Heart right ventricle (tissue), 16 donors: ENCODE measurements at places on chromosomes 5 and 9.

DNA sequence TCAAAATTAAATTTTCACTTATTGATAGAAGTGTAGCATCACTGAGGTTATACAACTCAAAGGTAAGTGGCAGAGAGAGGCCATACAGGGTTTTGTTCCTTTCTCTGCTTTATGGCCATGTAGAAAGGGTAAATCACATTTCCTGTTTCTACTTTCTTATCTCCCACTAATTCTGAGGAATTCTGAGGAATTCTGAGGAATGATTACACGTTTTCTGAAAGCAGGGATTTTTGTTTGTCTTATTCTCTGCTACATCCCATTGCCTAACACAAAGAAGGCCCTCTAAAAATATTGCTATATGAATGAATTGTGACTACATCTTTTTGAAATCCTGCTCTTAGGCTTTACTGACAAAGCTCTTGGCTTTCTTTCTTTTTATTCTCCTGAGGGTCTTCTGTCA lies 516.9 kb upstream of the ZNF608 start:
- no peak for DNase-seq

DNA sequence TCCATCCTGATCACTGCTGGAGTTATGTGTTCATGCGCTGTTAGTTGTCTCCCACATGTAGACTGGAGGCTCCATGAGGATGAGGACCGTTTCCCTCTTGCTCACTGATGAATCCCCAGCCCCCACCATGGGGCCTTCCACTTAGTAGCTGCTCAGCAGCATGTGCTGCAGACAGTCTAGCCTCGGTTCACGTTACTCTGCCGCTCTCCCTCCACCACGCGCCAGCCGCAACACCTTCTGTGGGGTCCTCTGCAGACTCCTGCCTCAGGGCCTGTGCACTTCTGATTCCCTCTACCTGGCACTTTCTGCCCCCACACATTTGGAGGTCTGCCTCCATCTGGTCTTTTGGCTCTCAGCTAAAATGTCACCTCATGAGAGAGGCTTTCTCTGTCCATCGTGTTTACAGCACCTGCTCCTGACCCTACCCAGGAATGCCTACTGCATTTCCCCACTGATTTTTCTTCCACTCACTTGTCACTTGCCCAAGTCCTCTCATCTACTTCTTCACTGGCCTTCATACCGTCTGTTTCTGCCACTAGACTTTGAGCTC lies 36.3 kb downstream of the STK10 start:
- DNase-seq: no peak

GRCh38 chr5:77319117-77319804 lies 108.8 kb downstream of the PDE8B start:
- no peak for DNase-seq

DNA sequence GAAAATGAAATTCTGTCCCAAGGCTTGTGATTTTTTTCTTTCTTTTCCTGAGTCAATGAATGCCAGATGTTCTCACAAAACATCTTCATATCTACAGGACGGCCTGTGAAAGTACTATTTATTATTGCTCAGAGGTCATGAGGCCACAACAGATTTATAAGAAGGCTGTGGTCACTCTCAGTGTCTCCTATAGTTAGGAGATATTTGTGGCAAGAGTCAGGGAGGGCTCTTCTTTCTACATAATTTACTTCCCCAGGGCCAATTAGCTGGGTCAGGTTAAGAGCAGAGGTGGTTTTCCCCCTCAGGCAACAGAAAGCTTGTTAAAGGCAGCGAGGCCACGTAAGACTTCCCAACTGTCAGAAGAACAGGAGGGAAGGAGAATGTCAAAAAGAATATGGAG lies 248.7 kb downstream of the SLIT3 start:
- no peak for DNase-seq

GRCh38 chr5:71013575-71013974 lies 11.6 kb downstream of the NAIP start:
- no peak for DNase-seq

GRCh38 chr5:83498585-83498984 lies 27.0 kb downstream of the VCAN start:
- DNase-seq: no peak

DNA sequence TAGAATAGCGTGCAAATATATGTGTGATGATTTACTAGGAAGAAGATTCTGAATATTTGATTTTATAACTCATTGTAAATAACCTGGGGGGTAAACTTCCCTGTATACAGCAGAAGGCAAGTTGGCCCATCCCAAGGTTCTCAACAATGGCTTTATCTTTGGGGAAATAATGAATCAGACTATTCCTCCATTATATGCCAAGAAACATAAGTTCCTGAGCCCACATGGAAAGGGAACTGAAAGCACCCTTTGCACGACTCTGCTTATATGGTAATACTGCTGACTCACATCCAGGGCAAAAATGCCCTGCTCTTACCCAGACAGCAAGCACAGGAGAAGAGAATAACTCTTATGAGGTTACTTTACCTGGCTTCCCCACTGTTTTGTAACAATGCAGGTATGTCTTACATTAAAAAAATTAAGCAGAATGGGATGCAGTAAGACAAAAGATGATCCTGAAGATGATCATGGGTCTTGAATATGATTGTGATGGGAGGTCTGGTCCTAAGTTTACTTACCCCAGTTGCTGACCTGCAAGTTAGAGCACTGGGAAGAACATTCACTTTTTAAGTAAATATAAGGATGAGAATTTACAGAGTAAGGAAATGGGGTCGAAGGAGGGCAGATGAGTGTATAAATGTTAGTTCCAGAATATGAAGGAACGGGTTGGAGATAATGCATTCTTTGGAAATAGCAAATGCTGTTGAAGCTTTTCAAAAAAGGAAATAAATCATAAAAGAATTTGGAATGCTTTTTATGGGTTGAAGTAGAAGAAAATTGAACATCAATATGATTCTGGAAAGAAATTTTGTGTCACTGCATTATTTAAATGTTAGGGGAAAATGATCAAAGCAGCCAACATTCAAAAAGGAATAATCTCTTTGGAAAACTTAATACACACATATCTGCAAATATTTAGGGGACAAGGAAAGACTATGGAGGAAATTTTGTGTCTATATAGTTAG lies 428.4 kb upstream of the MPDZ start:
- no peak for DNase-seq

DNA sequence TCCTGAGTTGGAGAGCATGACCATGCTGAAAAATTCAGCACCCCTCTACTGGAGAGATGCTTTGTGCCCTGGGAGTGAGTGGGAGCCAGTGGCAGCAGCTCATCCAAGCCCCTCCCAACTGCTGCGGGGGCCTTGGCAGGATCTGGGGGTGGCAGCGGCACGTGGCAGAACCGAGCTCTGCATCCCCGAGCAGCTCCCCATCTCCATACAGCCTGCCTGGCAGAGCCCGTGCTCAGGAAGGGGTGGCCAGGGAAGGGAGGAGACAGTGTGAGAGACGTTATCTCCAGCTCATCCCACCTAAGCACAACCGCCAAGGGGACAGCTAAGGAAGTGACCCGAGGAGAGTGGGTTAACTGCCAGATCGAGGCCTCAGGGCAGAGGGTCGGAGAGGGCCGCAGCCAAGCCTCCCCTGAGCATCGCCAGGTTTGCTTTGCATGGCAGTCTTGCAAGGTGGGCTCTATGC lies 17.2 kb upstream of the DPM2 start:
- no peak for DNase-seq

GRCh38 chr5:24749701-24750100 lies 104.9 kb upstream of the CDH10 start:
- no peak for DNase-seq

DNA sequence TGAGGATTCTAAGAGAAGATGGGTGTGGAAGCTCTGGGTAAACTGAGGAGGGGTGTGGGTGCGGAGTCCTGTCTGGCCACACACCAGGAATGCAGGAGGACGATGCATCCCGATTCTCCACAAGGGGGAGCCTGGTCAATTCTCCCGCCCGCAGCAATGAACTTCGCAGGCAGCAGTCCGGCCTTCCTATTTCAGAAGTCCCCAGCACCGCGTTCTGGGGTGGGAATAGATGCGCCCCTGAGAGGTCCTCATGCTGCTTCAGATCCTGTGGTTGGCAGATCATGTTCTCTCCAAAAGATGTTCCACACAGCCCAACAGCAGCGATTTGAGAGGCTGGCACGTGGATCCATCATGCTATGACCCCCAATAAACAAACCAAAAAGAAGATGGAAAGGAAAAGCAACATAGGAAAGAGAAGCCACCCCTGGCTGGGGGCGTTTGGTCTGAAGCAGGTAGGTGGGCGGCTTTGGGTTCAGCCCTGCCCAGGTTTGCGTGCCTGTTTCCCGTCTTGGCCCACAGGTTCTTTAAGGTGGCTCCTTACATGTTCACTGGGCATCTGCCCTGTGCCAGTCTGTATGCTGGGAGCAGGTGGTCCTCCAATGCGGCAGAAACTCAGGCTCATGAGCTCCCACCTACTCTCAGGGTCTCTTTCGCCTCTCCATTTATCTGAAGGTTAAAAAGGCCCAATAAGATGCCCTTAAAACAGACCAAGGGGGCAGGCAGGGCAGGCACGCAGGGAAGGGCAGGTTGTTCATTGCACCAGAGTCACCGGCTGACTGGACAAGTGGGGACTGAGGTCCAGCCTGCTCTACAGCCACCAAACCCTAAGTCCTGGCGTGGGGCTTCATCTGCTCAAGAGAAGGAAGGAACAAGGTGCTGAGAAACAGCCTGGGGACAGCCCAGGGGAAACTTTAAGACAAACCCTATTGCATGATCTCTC lies 171.6 kb downstream of the PAX5 start:
- DNase-seq: no peak

DNA sequence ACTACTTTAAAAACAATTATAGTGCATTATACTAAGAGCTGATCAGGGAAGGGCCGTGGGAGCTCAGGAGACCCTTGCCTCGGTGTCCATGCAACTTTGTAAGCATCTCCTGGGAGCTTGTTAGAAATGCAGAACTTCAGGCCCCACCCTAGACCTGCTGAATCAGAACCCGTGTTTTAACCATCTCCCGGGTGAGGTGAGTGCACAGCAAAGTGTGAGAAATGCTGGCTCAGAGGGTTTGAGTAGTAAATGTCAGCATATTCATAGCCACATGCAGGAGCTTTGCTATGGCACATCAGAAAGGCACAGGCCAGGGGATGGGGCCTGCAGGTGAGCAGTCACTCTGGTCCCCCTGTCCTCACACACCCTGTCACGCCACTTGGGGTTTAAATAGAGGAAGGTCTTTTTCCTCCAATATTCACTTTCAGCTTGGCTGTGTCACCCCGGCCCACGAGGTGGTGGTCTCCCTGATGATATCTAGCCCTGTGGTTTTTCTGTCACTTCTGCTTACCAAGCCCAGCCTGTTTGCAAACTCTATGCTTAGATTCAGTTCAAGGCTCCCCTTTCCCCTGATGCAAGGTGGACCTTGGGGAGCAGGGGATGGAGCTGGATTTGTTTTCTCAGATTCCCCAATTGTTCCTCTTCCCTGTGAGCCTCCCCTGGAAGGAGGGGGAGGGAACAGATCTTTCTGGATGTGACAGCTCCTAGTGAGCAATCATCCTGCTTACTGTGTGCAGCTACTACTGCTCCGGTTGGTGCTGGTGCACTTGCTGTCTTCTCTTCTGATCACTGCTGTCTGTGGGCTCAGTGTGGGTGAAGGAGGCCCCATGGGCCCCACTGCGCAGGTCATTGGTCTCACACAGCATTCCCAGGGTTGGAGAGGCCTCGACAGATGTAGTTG lies 51.8 kb upstream of the TGFBR1 start:
- DNase-seq: no peak

DNA sequence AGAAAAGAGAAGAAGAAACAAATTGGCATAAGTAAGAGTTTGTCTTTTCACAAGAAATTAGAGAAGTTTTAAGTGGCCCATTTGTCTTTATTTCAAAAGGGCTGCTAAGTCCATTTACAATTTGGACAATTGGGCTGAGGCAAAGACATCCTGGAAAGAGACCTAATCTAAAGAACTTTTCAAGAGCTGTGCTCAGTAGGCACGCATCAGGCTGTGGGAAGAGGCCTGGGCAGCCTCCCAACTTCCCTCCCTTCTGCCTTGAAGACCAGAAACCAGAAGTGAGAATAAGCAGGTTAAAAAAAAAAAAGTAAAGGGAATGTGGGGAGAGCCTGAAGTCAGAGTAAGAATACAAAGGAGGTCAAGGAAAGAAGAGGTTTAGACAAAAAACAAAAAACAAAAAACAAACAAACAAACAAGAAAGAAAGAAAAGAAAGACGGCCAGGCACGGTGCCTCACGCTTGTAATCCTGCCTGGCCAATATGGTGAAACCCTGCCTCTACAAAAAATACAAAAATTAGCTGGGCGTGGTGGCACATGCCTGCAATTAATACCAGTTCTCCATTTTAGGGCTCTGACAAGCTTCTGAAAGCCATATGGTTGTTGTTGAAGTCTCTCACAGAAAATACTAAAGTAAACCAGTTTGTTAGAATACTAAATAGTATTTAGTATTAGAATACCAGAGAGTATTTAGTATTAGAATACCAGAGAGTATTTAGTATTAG lies 48.0 kb upstream of the CEP78 start:
- peak; percentile 28 for DNase-seq

GRCh38 chr9:14661421-14662059 lies 31.7 kb downstream of the ZDHHC21 start:
- no peak for DNase-seq

DNA sequence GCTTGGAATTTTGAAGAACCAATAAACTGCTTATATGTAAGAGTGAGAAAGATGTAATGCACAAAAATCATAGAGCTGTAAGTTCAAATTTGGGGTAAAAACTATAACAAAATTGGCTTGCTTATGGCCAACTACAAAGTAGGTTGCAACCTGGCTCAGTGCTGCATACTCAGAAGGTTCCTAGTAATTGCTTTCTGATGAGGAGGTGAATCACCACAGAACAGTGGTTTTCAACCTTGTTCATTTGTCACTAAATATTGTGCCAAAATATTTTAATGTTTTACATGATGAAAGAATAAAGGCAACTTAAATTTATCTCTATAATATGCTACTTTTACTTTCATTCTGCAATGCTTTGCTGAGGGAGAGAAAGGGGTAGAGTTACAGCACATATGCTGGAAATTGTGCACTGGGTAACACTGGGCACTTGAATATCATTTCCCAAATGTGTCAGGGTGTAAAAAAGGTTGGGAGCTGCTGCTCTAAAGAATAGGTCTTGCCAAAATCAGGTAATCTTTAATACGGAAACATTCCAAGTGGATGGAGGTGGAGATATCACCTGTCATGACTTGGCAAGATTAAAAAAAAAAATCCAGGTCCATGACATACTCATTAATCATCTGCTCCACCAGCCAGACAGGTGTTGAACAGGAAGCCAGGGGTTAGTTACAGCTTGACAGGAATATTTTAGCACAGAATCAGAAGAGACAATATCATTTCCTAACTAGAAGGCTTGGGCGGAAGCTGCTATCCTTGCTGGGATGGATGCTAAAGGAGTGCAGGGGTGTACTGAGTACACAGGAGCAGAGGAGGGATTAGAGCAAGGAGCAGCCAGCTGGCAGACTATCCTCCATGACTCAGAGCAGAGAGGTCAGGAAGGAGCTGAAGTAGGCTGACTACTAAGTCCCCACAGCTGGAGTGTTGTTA lies 34.6 kb upstream of the CCL21 start:
- peak; percentile 32 for DNase-seq

GRCh38 chr5:138240650-138241385 lies 27.7 kb upstream of the CDC23 start:
- no peak for DNase-seq

- DNase-seq: no peak
Measured at GRCh38 chr5:36155291-36155690, 3.4 kb downstream of the SKP2 start.

DNA sequence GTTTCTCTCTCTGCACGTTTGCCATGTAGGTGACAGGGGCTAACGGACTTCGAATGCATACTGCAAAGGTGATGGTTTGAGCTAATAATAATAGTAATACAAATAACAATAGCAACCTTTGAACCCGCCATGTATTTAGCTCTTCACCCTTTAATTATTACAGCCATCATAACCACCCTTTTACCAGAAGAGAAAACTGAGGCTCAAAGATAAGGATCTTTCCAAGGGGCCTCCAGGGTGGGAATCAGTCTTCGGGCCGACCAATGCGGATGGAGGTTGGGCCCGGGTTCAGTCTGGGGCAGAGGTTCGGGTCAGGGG lies 494 bp downstream of the CDKN2AIPNL start:
- DNase-seq: no peak
